AG04450 (cell line): ENCODE measurements at places on chromosomes 1 and 21. TPM values are rescaled to one million over a fixed set of nuclear protein-coding genes. Genes with fewer than 3 reads are reported as not detected.

GRCh38 chr1:162844153-162844552 is 16.8 kb downstream of the CCDC190 start:
- no peak for DNase-seq

- DNase-seq, result no peak
These were observed 151.7 kb downstream of the CDC42BPA start for GRCh38 chr1:227166559-227166958.

GRCh38 chr1:56095696-56096665 is 483.4 kb downstream of the PLPP3 start:
- peak; percentile 55 for DNase-seq

- DNase-seq, result no peak
These were observed 4.8 kb downstream of the CLDN8 start for GRCh38 chr21:30211071-30211470.

DNA sequence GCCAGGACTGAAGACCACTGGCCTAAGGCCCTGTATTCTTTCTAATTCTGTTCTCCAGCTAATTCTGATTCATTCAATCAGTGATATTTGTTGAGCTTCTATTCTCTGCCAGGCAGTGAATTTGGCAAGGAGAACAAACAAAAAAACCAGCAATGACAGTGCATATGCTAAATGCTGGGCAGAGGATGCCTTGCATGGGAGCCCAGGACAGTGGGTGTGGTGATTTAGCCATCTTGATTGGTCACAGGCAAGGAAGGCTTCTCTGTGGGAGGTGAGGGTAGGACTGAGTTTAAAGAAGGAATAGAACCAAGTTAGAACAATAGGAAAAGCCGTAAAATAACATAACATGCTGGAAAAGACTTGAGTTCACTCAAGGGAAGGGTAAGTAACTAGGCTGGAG is 9.2 kb upstream of the CPT2 start:
- DNase-seq, result no peak

GRCh38 chr21:26140164-26140579 is 30.4 kb downstream of the APP start:
- DNase-seq, result peak; percentile 93

DNA sequence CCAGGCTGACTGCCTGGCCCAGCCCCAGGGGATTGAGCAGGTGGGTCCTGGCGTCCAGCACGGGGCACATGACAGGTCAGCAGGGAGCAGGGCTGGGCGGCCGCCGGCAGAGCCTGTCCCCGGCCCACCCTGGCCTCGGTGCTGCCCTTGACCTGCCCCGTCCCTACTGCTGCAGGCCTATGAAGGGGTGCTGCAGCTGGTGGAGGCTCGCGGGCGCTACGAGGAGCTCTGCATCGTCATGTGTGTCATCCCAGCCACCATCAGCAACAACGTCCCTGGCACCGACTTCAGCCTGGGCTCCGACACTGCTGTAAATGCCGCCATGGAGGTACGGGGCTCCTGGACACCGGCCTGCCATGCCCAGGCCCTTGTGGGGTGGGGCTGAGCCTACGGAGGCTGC is 15.6 kb downstream of the CFAP410 start:
- no peak for DNase-seq

- no peak for DNase-seq
These were observed 158.5 kb downstream of the TSEN15 start for GRCh38 chr1:184210031-184210430.

DNA sequence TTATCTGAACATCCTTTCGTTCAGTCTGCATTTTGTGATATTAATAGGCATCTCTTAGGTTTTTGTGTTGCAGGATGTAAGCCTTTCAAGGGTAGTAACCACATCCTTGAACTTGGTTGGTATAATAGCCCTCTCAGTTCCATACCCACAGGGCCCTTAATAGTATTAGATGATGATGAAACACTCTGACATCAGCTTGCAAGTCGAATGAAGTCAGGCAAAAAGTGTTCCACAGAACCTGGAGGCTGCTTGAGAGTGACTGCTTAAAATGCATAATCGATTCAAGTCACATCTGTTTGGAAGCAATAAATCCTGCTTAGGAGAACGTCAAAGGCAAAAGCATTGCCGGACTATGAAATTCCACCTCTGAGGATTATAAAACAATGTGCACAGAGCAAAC is 415.6 kb upstream of the KAZN start:
- no peak for DNase-seq

DNA sequence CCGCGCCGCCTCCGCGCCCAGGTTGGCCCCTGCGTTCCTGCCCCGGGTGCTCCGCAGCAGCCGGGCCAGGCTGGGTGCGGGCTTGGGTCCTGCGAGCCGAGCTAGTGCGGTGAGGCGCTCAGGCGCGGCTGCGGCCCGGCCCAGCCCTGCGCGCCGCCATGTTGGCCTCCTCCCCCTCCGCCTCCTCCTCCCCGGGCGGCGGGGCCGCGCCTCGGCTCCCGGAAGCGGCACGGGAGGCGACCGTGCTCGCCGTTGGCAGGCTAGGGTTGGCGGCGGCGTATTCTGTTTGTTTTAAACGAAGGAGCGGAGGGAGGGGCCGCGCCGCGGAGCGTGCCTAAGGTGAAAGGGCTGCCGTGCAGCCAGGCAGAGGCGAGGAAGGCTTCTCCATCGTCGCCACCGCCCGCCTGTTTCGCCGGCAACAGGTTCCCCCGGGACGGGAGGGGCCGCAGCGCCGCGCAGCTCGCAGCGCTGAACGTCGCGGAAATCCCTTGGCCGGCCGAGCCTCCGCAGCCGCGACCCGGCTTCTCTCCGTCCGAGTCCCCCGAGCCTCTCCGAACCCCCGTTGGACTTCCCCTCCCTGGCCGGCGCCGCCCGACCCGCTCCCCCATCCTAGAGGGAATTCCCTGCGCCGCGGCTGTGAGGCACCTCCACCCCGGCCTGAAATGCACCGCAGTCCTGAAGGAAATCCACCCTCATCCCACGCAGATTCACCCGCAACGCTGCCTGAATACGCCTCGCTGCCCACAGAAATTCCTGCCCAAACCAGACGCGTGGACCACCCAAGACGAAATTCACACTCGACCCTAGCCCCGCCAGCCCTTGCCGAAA is at the start of gene USP24:
Gene USP24 (minus strand): TSS at position 171 of the 828 bp plus-strand sequence. CDS start 251 bp downstream, outside the sequence.
- no peak for DNase-seq

DNA sequence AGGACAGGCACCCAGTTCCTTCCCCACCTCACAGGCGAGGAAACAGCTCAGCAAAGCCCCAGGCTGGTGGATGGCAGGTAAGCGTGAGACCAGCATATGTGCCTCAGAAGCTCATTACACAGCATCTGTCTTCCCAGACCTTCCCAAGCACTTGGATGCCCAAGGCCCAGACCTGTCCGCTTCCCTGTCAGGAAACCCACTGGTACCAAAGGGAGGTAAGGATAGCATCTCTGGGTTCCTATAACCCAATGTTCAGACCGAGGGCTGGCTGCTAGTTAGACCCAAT is 3.3 kb downstream of the POFUT2 start:
- DNase-seq, result no peak

DNA sequence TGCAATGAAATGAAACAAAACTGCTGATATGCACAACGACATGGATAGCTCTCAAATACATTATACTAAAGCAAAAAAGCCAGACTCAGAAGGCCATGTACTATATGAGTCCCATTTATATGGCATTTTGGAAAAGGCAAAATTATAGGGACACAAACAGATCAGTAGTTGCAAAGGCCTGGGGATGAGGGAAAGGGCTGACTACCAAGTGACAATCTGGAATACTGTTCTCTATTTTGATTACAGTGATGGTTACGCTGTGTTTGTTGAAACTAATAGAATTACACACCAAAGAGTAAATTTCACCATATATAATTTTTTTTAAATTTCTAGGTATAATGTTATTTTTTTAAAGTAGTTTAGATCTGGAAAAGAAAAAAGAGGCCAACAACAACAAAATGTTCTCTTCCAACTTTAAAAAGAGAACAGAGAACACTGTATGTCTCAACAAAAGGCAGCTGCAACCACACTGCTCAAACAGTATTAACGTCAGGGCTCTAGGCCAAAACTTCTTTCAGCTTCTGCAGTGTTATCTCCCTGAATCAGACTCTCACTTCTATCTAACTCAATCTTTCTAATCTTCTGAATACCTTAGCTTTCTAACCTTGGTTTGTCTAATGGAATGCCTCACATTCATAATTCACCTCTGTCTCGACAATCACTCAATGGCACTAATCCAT is 75.8 kb downstream of the FOXJ3 start:
- no peak for DNase-seq

DNA sequence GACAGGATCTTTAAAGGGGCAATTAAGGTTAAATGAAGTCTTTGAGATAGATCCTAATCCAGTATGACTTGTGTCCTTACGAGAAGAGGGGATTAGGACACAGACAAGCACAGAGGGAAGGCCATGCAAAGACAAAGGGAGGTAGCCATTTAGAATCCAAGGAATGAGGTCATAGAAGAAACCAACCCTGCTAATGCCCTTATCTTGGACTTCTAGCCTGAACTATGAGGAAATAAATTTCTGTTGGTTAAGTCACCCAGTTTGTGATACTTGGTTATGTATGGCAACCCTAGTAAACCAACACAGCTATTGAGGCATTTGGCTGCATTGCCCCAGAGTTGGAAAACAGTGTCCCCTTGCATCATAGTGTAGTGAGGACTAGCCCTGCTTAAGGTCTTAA is 121.3 kb downstream of the MAST2 start:
- DNase-seq, result no peak

DNA sequence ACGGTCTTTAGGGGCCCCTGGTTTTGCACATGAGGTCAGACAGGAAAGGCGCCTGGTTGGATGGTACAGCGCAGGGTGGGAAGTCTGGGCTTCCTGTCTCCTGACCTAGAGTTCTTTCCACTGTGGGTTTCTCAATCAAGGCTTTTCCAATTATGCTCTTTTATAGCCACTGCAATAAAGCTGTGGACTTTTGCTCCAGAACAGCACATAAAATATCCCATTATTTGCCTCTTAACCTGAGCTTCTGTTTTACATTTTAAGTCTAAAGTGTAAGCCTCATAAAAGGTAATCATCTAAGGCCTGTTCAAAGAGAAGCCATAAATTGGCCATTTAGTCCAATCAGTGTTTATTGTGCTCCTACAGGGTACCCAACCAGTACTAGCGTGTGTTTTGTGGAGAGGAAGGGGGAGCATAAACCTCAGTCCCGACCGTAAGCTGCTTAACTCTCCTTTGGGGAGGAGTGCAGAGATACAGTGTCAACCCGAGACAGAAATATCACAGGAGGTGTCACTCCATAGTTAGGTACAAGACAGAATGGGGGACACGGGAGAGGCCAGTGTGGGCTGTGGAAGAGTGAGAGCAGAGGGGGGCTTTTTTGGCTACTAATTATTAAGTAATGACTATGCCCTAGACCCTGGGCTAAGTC is 270.0 kb downstream of the TRABD2B start:
- DNase-seq, result no peak

GRCh38 chr1:221494670-221495069 is 247.2 kb downstream of the DUSP10 start:
- DNase-seq, result no peak

DNA sequence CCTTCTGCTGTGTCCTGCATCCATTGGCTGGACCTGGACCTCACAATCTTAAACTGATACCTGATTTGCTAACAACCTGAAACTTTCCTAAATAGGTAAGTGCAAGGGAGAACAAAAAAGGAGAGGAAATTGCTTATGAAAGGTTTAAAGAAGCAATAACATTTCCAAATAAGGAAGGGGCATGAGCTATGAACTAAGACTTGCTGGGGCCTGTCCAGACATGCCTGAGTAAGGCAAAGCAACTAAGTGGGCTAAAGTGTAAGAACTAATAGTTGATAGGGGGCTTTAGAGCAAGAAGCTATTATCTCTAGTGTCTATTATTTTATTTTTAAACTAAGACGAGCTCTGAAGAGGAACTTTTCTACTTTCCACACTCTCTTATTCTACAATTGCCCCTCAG is 11.6 kb downstream of the JMJD4 start:
- no peak for DNase-seq

TDRD5 gene
- polyA plus RNA-seq, result not detected in 2 replicates

CHIA gene
- not detected in 2 replicates for polyA plus RNA-seq

TNFRSF18 gene
- polyA plus RNA-seq, result 1.0 and 2.1 TPM in 2 replicates

FCRL5 gene
- not detected in 2 replicates for polyA plus RNA-seq

FBLIM1 gene
- 122 and 143 TPM in 2 replicates for polyA plus RNA-seq

SYDE2 gene
- 4.7 and 5.7 TPM in 2 replicates for polyA plus RNA-seq
